ENCODE measurements at places on chromosomes 7 and 10.

- no peaks in the 10 kb centered on the region for H3K4me1 ChIP-seq
- H3K4me3 ChIP-seq: no peak overlapping the region
- no peaks in the 10 kb centered on the region for H3K27me3 ChIP-seq
- no peak overlapping the region for H3K27ac ChIP-seq
- no peak for DNase-seq
Observed at GRCh38 chr7:69430384-69431021, 167.8 kb upstream of the AUTS2 start.

DNA sequence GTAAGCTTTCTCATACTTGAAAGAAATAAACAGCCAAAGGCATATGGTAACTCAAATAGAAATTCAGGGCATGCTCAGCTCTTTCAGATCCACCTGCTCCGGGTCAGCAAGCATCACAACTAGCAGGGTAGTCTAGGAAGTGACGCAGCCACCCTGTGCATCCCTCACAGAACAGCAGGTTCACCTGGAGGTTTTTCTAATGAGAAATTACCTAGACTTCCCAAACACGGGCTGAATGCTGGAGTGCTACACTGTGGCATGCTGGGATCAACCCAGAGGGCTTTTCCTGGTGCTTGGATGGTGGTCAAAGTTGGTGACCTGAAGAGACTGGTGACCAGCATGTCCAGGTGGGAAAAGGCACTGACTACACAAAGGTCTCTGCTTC is 66.8 kb upstream of the DNAJB6 start:
- H3K27ac ChIP-seq: no peak overlapping the region
- H3K4me3 ChIP-seq: no peak overlapping the region
- H3K4me1 ChIP-seq: no peaks in the 10 kb centered on the region
- DNase-seq: no peak
- H3K27me3 ChIP-seq: no peaks in the 10 kb centered on the region
- peaks cover 3% of the 10 kb centered on the region for H3K36me3 ChIP-seq

DNA sequence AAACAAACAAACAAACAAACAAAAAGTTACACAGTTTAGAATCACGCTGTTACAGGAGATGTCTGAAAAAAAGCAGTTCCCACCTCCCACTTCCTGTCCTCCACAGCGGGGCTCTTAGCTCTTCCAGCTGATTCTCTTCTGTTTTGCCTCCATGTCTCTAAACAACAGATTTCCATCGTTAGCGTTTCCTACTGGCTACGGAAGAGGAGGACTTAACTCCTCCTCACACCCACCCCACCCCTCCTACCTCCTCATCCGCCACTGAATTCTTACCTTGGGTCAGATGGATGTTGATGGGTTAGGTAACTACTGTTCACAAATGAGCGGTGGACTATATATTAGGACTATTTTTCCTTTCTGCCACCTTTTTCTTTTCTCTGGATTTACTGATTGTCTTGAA is 36.8 kb upstream of the NUB1 start:
- H3K27ac ChIP-seq: no peak overlapping the region
- H3K27me3 ChIP-seq: no peaks in the 10 kb centered on the region
- H3K4me3 ChIP-seq: no peak overlapping the region
- no peak for DNase-seq
- H3K4me1 ChIP-seq: peaks cover 8% of the 10 kb centered on the region
- no peaks in the 10 kb centered on the region for H3K36me3 ChIP-seq

DNA sequence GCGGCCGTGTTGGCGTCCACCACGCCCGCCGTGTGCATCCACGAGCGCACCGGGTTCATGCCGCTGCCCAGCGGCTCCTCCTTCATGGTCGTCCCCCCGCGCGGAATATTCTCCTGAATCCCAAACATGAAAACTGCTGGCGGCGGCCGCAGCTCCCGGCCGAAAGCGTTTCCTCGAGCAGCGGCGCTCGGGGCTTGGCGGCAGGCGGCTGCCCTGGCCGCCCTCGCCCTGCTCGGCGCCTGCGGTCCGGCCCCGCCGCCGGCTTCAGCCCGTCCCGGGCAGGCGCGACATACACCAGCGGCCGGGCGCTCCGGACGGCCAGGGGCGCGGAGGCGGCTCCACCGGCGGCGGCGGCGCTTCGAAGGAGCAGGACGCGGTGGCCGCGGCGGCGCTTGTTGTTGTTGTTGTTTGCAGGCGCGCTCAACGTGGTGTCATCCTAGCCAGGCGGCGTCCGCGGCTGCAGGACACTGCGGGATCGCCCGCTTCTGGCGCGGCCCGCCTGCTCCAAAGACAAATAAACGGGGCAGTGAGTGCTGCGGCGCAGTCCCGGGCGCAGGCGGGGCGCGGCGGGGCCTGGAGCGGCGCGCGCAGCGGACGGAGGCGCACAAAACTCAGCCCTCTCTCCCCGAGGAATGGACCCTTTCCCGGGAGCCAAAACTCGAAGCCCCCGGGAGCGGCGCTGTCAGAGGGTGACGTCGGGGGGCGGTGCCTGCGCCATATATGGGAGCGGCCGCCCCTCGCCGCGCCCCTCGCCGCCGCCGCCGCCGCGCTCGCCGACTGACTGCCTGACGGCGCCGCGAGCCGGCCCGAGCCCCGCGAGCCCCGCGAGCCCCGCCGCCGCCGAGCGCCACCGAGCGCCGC is at the start of gene EBF3:
Gene EBF3 (minus strand): TSS at position 634 of the 861 bp plus-strand sequence. CDS start 506 bp downstream, at position 128.
- H3K27me3 ChIP-seq: peaks cover 34% of the 10 kb centered on the region
- H3K36me3 ChIP-seq: no peaks in the 10 kb centered on the region
- peak within 1 kb of the TSS; percentile 39 for H3K4me3 ChIP-seq
- no peak for DNase-seq

GRCh38 chr7:130912862-130913638 is 179.0 kb upstream of the KLF14 start:
- peak overlapping the region; percentile 84 for H3K27ac ChIP-seq
- no peaks in the 10 kb centered on the region for H3K27me3 ChIP-seq
- H3K36me3 ChIP-seq: no peaks in the 10 kb centered on the region
- H3K4me1 ChIP-seq: peaks cover 63% of the 10 kb centered on the region
- peak; percentile 66 for DNase-seq

GRCh38 chr10:47214520-47214919 is 85.5 kb upstream of the GDF10 start:
- H3K27ac ChIP-seq: no peak overlapping the region
- DNase-seq: no peak
- no peaks in the 10 kb centered on the region for H3K4me1 ChIP-seq
- no peaks in the 10 kb centered on the region for H3K27me3 ChIP-seq

DNA sequence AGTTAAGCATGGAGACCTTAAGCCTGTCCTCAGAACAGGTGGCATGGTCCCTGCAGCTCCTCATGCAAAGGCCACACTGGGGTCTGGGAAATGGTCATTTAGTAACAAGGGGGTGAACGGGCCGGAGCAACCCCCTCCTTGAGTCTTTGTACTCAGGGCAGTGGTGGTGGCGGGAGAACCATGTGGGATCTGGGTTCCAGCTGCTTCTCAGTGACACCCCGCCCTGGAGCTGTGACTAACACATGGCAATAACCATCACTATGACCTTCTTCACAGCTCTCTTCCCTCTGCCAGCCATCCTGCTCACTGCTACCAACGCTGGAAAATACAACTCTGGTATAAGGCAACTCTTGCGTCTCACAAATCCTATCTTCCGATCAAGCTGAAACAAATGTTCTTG is 203.4 kb upstream of the FRMD4A start:
- no peaks in the 10 kb centered on the region for H3K27me3 ChIP-seq
- H3K27ac ChIP-seq: no peak overlapping the region
- H3K4me1 ChIP-seq: no peaks in the 10 kb centered on the region
- peaks cover 3% of the 10 kb centered on the region for H3K36me3 ChIP-seq
- H3K4me3 ChIP-seq: no peak overlapping the region

- no peaks in the 10 kb centered on the region for H3K4me1 ChIP-seq
- DNase-seq: no peak
- H3K36me3 ChIP-seq: no peaks in the 10 kb centered on the region
- no peak overlapping the region for H3K4me3 ChIP-seq
- no peak overlapping the region for H3K27ac ChIP-seq
- no peaks in the 10 kb centered on the region for H3K27me3 ChIP-seq
Observed at GRCh38 chr7:152202056-152202455, 176.6 kb downstream of the GALNT11 start.

DNA sequence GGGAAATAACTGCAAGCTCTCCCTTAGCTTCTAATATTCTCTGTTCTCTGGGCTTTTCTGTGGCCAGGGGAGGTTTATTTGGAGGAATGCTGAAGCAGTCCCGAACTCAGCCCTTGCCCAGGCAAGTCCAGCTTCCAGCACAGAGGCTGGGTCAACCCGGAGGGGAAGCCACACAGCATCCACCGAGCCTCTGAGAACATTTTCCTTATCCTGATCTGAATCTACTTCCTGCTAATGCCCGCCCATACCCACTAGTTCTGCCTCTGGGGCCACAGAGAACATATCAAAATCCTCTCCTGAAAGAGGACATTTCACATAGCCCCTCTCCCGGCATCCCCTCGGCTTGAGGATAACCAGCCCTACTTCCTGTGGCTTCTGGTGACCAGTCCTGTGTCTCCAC is 31.1 kb downstream of the SH3PXD2A start:
- H3K27me3 ChIP-seq: no peaks in the 10 kb centered on the region
- no peak overlapping the region for H3K4me3 ChIP-seq
- no peak for DNase-seq

DNA sequence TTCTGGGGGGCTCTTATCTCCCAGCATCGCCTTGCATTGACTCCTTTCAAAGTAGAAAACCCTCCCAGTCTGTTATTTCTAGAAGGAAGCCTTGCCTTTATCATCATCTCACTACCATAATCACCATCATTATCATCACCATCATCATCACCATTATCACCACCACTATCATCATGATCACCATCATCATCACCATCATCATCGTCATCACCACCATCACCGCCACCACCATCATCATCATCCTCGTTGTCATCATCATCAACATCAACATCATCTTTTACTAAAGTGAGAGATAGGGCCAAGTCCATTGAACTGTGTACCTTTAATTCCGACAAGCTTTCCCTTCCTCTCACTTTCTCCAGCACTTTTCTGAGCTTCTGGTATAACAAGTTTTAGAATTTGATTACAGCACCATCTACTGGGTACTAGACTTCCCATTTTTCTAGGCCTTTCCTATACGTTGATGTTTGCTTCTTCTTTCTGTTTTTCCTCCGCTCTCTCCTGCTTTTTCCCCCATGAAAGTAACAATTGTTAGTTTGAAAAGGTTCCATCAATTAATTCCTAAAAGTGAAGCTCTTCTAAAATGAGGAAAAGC is 226.4 kb downstream of the BUB3 start:
- no peak overlapping the region for H3K27ac ChIP-seq
- no peaks in the 10 kb centered on the region for H3K36me3 ChIP-seq
- no peak overlapping the region for H3K4me3 ChIP-seq
- no peak for DNase-seq
- no peaks in the 10 kb centered on the region for H3K4me1 ChIP-seq

DNA sequence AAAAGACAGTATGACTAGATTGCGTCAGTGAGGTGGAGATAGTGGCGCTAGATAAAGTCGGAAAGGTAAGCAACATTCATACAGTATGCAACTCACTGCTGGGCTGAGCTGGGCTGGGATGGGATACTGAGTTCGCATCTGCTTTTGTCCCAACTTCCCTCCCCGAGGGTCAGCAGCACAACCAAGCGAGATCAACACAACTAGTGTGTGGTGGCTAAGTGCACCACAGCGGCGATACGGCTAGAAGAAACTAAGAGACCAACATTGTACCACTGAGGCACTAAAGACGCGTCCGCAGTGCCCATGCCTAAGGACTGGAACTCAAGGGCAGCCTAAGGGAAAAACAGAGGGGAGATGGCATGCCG is 467 bp downstream of the EXOSC1 start:
- no peak overlapping the region for H3K27ac ChIP-seq
- H3K4me3 ChIP-seq: peak overlapping the region; percentile 94
- DNase-seq: no peak

DNA sequence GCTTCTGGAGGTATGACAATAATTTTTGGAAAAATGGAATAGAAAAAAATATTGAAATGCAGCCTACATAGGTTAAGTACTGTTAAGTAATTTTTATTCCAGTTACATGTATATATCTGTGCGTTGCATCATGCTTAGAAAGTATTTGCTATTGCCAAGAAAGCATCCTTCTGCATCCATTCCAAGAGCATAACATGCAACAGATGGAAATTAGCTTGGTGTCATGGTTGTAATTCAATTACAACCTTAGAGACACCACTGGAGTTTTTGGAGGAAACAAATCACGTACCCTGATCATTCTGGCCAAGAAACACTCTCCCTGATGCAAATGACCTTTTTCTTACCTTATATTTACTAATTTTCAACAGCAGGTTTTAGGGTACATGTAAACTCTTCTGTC is 1.7 kb downstream of the AKR1B1 start:
- no peaks in the 10 kb centered on the region for H3K36me3 ChIP-seq
- DNase-seq: no peak
- H3K27me3 ChIP-seq: no peaks in the 10 kb centered on the region
- no peaks in the 10 kb centered on the region for H3K4me1 ChIP-seq
- H3K4me3 ChIP-seq: no peak overlapping the region

DNA sequence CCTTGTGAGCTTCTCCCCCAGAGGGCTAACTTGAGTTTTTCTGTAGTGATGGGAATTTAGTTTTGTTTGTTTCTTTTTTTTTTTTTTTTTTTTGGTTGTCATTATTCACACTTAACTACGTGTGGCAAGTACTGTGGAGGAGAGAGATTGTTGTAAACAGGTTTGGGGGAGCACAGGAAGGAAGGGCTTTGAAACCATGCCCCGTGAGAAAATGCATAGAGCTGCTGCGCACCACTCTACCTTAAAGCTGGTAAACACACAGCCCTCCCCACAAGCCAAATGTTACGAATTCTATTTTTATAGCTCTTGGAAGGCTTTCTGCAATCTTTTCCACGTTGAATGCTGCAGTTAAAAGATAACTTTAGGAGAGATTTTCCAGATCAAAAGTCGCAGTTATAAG is 76.2 kb downstream of the ZNF22 start:
- H3K36me3 ChIP-seq: no peaks in the 10 kb centered on the region
- no peak for DNase-seq
- no peaks in the 10 kb centered on the region for H3K27me3 ChIP-seq
- H3K4me3 ChIP-seq: no peak overlapping the region

- no peaks in the 10 kb centered on the region for H3K27me3 ChIP-seq
- H3K4me3 ChIP-seq: no peak within 1 kb of the TSS
Observed at GRCh38 chr7:123601530-123601929, at the start of gene ASB15. Gene ASB15, plus strand, starts transcription at chr7:123601821. Its CDS starts 12,682 bp downstream, at chr7:123614503.

DNA sequence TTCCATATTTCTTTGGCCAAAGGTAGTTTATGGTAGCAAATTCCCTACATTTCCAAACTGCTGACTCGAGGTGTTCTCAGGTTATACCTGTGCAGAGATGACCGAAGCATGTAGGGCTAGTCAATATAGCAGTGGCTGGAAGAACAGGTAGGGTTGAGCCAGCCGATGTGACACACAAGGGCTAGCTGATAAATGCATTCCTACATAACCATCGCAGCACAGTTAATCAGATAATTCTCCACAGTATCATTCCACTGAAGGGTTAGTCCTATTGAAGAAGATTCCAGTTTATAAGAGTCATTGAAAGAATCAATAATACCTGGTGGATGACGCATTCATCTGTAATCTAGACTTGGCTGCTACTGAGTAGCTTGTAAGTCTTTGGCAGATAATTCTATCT is 220.0 kb downstream of the KIF20B start:
- no peak for DNase-seq
- H3K27ac ChIP-seq: no peak overlapping the region
- H3K4me1 ChIP-seq: no peaks in the 10 kb centered on the region
- no peak overlapping the region for H3K4me3 ChIP-seq
- no peaks in the 10 kb centered on the region for H3K36me3 ChIP-seq
- H3K27me3 ChIP-seq: no peaks in the 10 kb centered on the region

Measured in right lobe of liver (tissue), 6 donors.